ENCODE measurements at places on chromosomes 1 and 21.

DNA sequence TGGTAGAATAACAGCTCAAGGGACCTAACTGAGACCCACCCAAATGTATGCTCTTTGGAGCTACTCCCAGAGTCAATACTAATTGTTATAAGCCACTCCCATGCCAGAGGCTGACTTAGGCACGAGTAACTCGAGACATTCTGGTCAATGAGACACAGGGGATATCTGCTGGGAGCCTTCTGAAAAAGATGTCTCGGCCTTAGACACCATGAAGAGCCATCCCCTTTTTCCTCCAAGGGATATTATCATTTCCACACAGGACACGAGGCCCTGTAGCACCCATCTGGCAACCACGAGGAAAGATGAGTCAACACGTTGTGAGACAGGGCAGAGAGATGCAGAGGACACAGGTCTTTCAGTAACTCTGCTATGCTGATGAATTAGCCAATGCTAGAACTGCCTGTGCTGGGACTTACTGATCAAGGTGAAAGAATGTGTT, 30.7 kb downstream of the ITPKB start:
- DNase-seq, result no peak

DNA sequence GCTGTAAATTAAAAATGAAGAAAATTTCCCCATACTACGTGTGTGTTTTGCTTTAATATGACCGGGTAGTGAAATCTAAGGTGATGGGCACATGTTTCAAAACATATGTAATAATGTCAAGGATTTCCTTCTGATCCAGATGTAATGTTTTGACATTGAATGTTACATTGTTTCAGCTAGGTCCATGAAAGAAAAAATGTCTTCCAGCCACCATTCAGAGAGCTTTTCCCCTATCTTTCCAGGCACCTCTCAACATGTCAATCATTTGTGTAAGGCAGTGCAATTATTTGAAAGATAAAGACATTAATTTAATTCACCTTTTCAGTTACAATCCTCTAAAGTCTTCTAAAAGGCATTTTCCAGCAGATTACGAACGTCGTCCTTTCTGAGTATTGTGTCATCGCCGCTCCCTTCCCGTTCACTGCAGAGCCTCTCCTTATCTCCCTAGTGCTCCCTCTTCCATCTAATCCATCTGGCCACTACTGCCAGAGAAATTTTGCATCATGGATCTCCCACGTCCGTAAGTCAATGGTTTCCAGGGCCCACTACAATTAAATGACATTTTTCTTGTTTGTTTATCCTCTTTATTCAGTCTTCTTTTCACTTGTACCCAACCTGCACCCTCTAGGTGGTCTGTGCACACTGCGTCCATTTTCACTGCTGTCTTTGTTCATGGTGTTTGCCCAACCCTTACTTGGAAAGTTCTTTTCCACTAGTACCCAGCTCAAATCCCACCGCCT, 1.3 kb upstream of the VAMP3 start:
- no peak for DNase-seq

DNA sequence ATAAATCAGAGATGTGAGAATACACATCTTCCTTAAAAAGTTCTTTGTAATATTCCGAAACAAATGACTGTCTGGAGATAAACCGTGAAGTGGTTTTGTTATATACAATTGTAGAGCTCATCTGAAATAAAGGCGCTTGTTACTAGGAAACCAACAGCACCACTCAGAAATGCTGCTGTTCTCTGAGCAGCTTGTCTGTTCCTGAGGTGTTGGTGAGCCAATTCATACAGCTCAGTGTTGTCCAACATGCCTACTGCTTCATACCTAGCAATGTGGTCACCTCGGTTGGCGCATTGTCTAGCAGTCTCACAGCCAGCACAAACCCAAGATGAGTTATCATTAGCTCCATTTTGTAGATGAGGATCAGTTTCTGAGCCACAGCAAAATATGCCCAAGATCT, 44.4 kb downstream of the GFI1 start:
- DNase-seq, result no peak

- DNase-seq, result no peak
These were observed 108.7 kb downstream of the TSEN15 start for GRCh38 chr1:184160236-184160635.

DNA sequence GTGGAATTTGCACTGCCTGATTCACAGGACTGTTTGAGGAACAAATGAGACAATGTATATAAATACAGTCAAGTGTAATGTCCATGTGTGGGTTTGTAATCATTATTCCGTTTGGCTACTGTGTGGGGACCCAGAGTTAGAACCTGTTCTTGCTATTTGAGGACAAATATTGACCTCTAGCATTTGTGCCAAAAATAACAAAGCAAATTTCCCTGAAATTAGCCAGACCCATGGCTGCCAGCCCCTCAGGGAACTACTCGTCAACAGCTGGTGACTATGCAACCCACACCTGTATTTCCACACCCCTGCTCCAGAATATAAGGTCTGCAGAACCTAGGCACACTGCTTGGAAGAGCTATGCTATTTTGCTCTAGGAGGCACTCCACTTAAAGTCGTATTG, 70.7 kb downstream of the KCNJ6 start:
- no peak for DNase-seq

- DNase-seq, result no peak
These were observed 71.7 kb upstream of the MROH9 start for GRCh38 chr1:170863621-170864020.

DNA sequence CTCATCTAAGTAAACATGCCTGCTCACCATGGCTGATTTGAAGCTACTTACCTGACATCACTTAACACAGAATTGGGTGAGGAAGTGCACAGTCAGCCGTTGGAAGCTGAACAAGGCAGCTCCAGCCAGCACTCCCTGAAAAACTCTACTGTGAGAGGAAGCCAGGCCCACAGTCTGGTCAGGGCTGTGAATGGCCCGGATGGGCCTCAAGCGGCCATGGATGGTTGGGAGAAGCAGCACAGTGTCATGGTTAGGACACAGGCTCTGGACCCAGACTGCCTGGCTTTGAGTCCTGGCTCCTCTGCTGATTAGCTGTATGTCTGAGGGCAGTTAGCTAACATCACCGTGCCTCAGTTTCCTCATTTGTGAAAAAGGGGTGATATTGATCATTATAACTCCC, 267.8 kb downstream of the GRIK3 start:
- DNase-seq, result no peak

DNA sequence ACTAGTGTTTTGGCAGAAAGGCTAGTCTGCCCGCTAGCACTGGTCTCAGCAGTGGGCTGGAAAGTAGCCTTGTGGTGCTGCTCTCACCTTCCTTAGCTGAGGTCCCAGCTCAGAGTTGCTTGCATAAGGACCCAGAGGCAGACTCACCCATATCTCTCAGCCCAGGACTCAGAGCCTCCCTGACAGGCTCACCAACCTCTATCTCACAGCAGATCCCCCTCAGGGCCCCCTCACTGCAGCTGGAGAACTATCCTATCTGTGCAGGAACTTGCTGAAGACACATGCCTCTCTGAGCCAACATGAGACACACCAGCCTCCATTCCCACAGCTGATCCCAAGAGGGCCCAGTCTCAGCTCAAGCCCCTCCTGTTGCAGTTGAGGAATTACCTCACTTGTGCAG, 82.6 kb downstream of the IARS2 start:
- no peak for DNase-seq

DNA sequence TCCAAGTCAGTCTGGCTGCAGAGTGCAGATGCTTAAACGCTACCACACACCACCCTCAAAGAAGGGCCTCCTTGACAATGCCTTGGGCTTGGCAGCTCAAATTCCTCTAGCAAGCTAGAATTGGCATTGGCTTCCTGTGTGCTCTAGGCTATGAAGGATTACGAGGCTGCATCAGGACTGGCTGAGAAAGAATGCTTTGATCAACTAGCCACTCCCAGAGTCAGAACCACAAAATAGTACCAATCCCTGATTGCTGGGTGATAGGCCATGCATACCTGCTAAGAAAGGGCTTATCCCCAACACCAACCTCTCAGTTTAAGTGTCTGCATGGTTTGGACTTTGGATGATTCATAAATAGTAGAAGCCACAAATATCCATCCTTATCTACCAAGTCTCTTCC, 504.9 kb downstream of the OMA1 start:
- no peak for DNase-seq

- no peak for DNase-seq
These were observed 1.4 kb upstream of the SLC19A2 start for GRCh38 chr1:169487133-169487532.

DNA sequence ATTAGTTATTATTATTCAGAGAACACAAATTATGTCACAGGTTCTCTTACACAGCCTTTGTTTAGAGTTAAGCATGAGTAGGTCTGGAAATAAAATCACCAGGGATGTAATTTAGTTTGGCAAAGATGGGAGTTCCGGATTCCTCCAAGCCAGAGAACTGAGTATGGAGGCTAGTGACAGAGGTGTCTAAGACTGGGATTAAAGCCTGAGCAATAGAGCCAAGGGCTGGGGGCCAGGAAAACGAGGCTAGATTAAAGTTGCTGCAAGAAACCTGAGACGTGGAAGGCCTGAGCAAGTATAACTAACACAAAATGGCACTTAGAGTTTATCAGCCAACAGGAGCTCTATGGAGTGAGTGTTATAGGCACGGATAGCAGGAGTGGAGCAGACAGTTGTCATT, 381.6 kb downstream of the SRGAP2C start:
- DNase-seq, result peak; percentile 24

DNA sequence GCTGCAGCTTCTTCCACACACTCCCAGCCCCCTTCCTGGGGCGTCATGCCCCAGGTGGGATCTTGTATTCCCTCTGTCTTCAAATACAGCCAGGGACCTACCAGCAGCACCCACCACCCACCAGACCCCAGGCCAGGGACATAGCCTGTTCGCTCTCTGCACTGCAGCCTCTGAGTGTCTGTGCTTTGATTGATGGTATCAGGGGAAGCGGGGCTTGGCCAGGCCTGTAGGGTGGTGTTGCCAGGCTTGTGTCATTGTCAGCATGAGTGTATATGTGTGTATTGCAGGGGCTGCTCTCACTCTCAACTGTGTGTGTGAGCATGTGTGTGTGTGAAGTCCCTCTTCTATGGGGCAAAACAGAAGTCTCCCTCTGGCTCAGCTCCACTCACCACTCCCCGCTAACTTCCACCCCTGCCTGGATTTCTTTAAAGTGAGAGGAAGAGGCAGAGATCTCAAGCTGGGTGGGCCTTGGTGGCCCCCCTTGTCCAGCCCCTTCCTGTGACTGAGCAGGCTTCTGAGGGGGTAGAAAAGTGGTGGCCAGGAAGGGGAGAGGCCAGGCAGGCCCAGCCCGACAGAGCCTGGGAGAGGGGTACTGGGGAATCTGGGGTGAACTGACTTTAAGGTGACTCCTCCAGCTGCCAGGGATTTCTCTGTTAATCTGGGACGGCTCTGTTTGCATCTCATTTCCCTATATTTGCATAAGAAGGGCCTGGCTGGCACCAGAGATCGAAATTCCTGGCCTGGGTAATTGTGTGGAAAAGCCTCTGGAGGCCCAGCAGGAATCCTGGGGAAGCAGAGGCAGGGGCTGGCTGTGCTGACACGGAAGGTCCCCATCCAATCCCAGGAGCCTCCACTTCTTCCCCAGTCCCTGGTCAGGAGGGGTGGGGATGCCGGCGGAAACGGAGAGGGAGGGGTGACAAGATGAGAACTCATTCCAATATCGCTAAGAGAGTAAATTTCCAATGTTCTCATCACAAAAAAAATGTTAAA, 18.6 kb upstream of the ADGRB2 start:
- peak; percentile 50 for DNase-seq

DNA sequence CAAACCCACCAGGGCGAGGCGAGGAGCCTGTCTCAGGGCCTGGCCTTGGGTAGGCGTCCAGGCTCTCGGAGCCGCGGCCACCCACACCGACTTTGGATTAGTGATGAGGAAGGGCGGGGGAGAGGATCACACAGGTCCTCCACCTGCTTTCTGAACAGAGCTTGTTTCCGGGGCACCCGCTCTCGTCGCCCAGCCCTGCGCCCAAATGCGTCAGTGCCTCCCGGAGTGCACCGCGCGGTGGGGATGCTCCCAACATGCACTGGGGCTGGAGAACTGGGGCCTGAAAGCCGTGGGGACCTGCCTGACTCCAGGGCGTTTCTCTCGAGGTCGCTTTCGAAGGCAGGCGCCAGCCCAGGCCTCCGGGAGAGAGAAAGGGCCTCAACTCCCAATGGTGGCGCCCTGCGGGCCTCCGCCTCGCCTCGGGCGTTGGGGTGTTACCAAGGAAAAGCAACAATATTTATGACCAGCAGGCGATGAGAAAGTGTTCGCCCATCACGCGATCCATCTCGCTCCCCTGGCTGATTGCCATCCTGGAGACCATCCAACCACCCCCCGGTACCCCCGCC, 8.9 kb upstream of the LHX8 start:
- DNase-seq, result peak; percentile 21

GRCh38 chr21:46009951-46010705, 28.6 kb downstream of the COL6A1 start:
- peak; percentile 17 for DNase-seq

- DNase-seq, result no peak
These were observed 31.1 kb downstream of the ZSCAN20 start for GRCh38 chr1:33503506-33503905.

DNA sequence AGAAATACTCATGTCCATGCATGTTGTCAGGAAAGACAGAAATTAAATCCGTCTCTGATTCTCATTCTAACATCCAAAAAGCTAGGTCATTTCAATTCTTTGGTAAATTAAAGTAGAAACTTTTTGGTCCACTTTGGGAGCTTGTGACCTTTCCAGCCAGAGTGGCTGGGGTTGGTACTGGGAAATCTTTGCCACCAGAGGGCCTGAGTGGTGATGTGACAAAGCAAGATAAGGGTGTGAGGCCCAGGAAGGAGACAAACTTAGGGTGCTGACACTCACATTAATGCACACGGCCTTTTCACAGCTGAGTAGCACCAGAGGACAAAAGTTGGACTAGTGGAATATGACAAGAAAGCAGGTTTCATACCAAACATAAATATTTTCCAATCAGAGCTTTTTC, 144.3 kb downstream of the DNM3 start:
- no peak for DNase-seq

DNA sequence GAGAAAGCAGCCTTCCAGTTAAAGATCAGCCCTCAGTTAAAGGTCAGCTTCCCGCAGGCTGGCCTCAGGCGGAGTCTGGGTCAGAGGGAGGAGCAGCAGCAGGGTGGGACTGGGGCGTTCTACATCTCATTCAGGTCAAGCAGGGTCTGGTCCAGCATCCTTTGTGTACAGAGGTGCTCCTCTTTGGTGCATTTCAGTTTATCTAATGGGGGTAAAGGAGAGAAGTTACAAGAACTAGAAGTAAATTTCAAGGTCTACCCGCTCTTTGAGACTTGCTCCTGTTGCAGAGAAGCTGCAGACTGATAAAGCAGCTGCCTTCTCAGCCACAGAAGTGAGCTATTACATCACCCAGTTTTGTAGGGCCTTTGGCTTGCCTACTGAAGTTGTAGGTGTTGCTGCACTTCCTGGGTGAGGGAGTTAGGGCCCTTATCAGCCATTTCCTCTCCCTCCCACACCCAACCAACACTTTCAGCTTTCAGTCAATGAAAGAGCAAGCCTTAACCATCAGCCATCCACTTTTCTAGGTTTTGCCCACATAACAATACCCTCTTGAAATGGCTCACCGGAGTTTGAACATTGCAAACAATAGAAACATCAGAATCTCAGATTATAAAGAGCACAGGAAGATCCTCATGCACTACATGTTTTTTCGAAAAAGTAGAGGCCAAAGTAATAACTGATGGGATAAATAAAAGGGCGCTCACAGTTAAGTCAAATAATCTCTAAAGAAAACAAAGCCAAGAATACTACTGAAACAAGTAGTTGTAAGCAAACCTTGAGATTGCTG, 2.8 kb upstream of the NUP210L start:
- DNase-seq, result no peak
